NCI-H1417 treated with DMSO at 0.1 percent for 48 hours (cell line): ENCODE measurements at places on chromosomes 16 and 17.

GRCh38 chr17:76700270-76700616 is 10.5 kb downstream of the MXRA7 start:
- DNase-seq = no peak

DNA sequence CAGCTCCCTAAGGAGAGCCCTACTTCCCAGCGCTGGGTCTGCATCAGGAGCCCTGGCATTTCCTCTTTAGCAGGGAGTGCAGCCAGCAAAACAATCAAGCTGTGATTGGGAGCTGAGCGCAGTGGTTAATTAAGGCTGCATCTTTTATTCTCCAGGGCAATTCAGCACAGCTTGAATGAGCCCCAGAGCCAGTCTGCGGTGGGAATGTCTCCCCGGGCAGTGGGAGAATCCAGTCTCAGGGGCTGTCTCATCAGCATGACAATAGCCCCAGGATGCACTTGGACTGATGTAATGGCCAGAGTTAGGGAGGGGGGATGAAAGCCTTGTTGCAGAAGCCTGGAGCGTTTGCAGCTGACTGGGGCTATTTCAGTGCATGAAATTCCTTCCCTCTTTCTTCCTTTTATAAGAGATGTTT is 292.6 kb upstream of the SOX9 start:
- DNase-seq = peak; percentile 84

DNA sequence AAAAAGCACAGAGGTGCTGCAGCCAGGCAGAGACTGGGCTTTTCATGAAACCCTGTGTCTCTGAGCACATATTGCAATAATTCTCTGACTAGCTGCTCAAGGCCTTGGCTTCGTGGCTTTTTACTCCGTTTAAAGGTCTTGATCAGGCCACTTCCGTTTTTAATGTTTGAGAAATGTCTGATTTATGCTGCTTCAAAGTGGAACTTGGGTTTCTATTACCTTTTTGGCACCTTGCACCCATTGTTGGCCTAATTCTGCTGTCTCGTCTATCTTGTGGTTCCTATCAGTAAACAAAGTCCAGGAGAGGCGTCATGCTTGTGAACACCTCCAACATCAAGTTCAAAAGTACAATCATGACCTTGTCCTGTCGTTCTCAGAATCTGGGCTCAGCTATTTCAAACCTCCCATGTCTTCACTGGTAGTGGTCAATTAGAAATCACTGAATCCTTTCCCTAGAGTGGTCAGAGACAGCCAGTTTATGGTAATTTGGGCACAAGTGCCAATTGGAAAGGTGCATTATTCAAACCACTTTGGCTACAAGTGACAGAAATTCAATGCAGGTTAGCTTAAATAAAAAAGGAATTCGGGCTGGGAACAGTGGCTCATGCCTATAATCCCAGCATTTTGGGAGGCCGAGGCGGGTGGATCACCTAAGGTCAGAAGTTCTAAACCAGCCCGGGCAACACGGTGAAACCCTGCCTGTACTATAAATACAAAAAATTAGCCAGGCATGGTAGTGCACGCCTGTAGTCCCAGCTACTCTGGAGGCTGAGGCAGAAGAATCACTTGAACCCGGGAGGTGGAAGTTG is 33.3 kb upstream of the METTL9 start:
- no peak for DNase-seq

DNA sequence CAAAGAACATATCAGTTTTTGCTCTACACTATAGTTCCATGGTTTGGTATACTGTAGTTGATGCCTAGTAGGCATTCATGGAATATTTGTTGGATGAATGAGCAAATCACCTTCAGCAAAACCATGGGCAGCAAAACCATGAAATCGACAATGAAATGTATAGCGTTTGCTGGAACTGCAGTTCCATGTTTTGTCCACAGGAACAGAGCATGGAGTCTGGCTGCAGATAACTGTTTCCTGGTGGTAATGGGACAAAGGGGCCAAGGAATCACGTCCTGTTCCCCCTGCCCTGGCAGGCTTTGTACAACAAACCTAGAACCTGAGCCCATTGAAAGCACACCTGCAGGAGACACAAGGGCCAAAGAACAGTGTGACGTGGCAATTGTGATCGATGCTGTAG is 101.1 kb downstream of the USP31 start:
- no peak for DNase-seq

DNA sequence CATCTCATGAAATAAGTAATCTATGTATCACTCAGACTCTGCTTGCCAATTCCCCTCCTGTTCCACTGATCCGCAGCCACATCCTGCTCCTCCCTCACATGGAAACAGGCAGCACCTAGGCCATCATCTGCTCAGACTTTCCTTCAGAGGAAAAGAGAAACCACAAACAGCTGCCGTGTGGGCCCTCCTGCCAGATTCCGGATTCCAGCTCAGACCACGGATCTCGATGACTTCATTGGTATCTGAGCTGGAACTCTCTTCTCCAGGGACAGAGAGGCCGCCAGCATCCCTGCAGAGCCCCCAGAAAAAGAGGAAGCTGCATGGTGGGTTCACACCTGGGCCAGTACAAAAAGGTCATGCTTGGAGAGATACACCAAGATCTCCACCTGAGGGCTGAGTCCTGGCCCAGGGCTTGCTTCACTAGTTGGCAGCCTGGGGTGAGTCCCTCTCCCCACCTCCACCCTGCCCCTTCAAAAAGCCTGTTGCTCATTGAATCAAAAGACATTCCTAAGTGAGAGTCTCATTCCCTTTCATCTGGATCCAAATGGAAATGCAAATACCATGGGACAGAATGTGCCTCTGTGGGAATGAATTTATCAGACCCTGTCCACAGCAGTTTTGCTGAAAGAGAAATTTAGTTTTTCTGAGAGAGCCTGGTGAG is 47.2 kb downstream of the HOXB1 start:
- no peak for DNase-seq

DNA sequence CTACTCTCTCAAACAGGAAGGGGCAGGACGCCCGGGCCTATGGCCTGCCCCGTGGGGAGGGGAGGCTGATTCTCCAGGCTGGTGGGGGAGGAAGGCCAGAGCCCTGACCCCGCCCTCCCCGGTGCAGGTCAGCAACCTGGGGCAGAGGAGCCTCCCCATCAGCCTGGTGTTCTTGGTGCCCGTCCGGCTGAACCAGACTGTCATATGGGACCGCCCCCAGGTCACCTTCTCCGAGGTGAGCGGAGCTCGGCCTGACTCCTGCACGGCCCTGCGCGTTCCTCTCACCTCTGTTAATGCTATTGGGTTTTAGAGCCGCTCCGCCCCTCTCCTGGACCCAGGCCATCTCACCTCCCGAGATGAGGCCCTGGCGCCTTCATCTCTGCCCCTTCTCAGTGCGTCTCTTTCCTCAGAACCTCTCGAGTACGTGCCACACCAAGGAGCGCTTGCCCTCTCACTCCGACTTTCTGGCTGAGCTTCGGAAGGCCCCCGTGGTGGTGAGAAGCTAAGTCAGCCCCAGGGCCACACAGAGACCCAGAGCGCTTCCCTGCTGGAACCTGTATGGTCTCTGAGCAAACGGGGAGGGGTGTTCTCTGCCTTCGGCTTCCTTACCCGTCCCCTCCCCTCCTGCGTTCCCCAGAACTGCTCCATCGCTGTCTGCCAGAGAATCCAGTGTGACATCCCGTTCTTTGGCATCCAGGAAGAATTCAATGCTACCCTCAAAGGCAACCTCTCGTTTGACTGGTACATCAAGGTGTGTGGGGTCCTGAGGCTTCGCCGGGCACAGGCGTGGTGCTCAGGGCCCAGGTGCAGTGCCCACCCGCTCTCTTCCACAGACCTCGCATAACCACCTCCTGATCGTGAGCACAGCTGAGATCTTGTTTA is 25.1 kb upstream of the ITGAX start:
- no peak for DNase-seq

GRCh38 chr17:63035695-63036094 is 69.7 kb downstream of the TANC2 start:
- DNase-seq = no peak

DNA sequence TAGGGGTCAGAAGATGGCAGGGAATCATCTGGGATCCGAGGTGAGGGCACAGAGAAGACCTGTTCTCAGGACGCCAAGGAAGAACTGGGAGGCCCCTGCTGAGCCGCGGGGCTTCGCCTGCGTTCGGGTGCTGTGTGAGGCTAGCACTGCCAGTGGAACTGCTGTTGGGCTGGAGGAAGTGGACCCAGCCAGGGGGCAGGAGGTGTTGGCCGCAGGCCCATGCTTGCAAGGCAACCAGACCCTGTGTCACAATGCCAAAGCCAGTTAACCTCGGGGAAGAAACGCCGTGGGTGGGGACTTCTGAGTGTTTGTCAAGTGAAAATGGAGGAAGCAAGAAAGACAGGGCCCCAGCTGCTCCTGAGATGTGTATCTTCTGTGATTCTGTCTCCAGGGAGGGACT is 185.5 kb downstream of the LGALS9B start:
- DNase-seq = no peak

- no peak for DNase-seq
Measured at GRCh38 chr16:89484041-89484501, 6.3 kb downstream of the ANKRD11 start.

DNA sequence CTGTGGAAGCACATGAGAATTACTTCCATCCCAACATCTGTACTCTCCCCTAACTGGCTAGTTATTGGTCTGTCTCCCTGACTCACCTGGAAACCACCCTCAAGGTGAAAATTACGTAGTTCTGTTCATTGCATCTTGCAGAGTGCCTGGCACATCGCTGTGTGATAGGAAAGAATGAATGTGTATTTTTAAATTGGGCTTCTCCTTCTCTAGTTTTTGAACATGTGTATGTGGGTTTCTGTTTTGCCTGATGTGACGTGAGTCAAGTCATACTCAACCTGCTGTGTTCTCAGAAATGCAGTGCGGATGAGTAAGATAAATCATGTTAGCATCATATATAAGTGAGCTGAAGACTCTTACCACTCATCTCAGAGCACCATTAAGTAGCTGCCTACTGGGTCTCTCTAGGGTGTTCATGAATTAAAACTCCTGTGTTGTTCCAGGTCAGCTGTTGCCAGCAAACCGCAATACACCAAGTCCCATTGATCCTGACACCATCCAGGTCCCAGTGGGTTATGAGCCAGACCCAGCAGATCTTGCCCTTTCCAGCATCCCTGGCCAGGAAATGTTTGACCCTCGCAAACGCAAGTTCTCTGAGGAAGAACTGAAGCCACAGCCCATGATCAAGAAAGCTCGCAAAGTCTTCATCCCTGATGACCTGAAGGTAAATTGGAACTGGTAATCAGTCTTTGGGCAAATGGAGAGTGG is 50.2 kb downstream of the HLF start:
- DNase-seq = no peak

- no peak for DNase-seq
Measured at GRCh38 chr16:49441366-49441780, 67.8 kb downstream of the C16orf78 start.

GRCh38 chr17:77510133-77510796 is 369.5 kb downstream of the SEC14L1 start:
- DNase-seq = no peak

DNA sequence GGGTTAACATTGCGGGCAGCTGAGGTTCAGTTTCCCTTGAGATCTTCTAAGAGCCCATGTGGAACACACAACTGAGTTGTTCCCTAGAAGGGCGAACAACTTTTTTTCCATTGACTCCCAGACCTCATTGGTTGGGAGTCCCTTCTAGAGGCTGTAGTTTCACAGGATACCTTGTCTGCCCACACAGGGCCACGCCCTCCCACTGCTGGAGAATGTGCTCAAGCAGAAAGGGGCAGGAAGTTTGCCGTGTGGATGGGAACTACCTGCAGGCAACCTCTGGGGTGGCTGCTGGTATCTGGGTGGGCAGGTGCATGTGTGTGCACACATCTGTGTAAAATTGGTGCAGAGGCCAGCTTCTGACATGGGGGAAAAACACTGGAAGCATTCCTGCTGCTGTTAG is 178.8 kb upstream of the PSMD7 start:
- DNase-seq = no peak

- DNase-seq = no peak
Measured at GRCh38 chr16:64171632-64172031, 950.2 kb downstream of the CDH11 start.

DNA sequence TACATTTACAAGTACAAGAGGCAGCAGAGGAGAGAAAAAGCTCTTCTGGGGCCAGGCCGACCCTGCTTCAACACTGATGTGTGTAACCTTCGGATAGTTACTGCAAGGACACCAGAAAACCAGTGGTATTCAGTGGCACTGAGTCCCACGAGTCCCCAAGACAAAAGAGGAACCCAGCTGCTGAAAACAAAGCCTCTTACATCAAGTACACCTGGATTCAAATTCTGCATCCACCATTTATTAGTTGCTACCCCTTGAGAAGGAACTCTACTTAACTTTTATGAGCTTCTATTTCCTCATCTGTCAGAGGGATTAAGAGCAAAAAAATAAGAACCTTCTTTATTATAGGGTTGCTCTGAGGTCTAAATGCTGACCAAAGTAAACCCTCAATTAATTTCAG is 2.6 kb downstream of the EARS2 start:
- no peak for DNase-seq

- DNase-seq = no peak
Measured at GRCh38 chr17:20996724-20997615, 45.8 kb downstream of the USP22 start.

- DNase-seq = no peak
Measured at GRCh38 chr16:3873482-3874173, 6.9 kb downstream of the CREBBP start.

DNA sequence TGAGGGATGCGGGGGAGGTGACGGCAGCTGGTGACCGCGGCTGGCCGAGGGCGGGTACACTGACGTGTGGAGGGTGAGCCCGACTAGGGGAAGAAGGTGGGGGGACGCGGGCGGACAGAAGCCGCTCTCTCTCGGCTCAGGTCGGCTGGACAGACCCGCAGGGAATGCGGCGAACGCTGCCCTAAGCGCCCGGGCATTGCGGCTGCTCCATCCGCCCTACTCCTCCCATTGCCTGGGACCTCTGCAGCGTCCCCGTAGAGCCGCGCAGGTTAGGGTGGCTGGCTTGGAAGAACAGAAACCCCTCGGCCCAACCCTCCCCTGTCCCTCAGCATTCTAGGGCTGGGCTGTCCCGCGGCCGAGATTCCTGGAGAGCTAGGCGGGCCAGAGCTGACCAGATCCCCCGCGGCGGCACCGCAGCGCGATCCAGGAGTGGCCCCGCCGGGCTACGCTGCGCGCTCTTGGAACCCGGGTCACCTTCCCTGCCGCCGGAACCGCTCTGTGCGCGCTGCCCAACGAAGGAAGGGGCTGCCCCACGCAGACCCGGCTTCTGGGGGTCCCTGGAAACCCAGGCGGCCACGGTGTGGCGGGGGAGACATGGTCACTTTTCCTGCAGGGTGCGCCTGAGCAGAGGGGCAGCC is 3.0 kb downstream of the DLX4 start:
- DNase-seq = no peak
